Natural killer cell (primary cell): ENCODE measurements at places on chromosomes 3 and 15.
A peak's percentile ranks its signal among the peaks of the same experiment; 100 is the strongest.

DNA sequence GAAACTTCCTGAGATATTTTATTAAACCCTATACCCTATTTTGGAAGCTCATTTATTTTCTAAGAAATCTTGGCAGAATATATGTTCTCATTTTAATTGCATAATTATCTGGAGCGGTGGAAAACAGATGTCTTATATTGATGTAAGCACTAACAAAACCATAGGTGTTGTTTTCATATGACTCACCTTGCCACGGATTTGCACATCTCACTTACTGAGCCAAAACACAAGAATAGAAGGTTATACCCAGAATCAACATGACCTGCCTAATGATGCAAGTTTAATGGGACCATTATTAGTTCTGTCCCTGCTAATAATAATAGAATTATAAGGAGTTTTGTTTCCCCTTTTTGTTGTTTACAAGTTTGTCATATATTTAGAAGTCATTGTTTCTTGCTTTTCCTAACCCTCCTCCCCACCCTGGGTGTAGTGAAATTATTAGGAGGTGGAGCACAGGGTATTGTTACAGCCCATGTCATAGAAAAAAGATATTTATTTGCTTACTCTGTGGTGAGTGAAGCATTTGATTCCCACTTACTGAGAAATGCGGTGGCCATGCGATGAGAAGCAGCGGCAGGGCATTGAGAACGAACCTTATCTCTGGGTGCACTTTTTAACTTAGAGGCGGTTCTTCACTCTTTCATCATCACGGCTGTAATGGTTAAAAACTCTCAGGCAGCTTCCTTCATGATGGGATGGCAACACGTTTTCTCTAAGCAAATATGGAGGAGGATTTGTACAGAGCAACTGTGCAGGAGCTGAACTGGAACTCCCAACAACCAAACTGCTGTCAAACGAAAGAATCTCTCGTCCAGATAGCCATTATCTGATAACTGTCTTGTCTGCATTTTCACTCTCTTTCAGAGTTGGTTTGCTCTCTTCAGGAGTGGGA lies 521 bp downstream of the IL5RA start:
- DNase-seq: no peak
- H3K27me3 ChIP-seq: peaks cover 2% of the 10 kb centered on the region
- no peaks in the 10 kb centered on the region for H3K36me3 ChIP-seq
- H3K27ac ChIP-seq: peak overlapping the region; percentile 72
- H3K4me1 ChIP-seq: peaks cover 7% of the 10 kb centered on the region

- DNase-seq: no peak
- H3K36me3 ChIP-seq: no peaks in the 10 kb centered on the region
- H3K27me3 ChIP-seq: no peaks in the 10 kb centered on the region
- H3K4me1 ChIP-seq: no peaks in the 10 kb centered on the region
- H3K4me3 ChIP-seq: no peak overlapping the region
These were observed 214.2 kb upstream of the ARL6 start for GRCh38 chr3:97550408-97550807.

- no peaks in the 10 kb centered on the region for H3K36me3 ChIP-seq
- no peak overlapping the region for H3K27ac ChIP-seq
- H3K4me1 ChIP-seq: no peaks in the 10 kb centered on the region
- H3K27me3 ChIP-seq: no peaks in the 10 kb centered on the region
- DNase-seq: no peak
These were observed 272.2 kb downstream of the ADAMTSL3 start for GRCh38 chr15:83926116-83926515.

GRCh38 chr15:40309344-40309862 lies 1.7 kb upstream of the PLCB2 start:
- H3K4me1 ChIP-seq: peaks cover 65% of the 10 kb centered on the region
- no peak for DNase-seq
- H3K27ac ChIP-seq: peak overlapping the region; percentile 64
- no peak overlapping the region for H3K4me3 ChIP-seq
- H3K36me3 ChIP-seq: peaks cover 3% of the 10 kb centered on the region

DNA sequence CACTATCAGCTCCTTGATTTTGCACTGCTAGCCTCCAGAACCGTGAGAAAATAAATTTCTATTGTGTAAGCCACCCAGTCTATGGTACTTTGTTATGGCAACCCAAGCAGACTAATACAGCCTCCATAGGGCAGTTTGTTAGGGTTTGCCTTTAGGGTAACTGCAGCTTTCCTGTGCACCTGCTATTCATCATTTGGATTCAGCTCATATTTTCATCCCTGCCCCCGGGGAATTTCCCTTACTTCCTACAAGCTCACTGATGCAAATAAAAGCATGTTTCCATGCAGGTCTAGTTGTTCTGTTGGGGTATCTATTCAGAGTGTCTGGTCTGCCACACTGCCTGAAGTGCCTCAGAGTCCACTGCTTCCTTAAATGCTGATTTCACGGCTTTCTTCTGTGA lies 48.6 kb upstream of the ATOSA start:
- no peak for DNase-seq
- H3K27me3 ChIP-seq: no peaks in the 10 kb centered on the region
- no peaks in the 10 kb centered on the region for H3K36me3 ChIP-seq
- no peaks in the 10 kb centered on the region for H3K4me1 ChIP-seq
- H3K4me3 ChIP-seq: no peak overlapping the region
- no peak overlapping the region for H3K27ac ChIP-seq

DNA sequence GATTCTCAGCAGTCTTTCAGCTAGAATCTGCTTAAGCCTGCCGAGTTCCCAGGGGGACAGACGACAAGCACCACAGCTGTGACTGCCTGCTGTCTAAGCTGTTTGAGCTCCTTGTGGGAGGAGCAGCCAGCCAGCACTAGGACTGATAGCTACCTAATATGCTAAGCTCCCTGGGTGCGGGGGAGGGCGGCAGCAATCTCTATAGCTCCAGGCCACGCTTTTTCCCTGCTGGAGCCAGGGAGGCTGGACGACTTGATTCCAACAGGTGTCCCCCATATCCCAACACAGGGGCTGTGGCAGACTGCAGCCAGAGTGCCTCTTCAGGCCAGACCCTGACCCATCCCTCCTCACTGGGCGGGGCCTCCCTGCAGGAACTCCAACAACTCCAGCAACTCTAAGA lies 134.1 kb upstream of the ARPP21 start:
- no peak for DNase-seq
- H3K4me3 ChIP-seq: no peak overlapping the region
- H3K27ac ChIP-seq: no peak overlapping the region
- no peaks in the 10 kb centered on the region for H3K4me1 ChIP-seq
- H3K36me3 ChIP-seq: no peaks in the 10 kb centered on the region
